ENCODE measurements at places on chromosomes 12 and 14.
A peak's percentile ranks its signal among the peaks of the same experiment; 100 is the strongest.

- no peak for DNase-seq
Measured at GRCh38 chr14:26622611-26623010, 24.8 kb upstream of the NOVA1 start.

GRCh38 chr12:45718306-45718705, 11.2 kb upstream of the ARID2 start:
- no peak for DNase-seq

- DNase-seq = peak; percentile 57
Measured at GRCh38 chr12:122336015-122336946, 70.0 kb upstream of the VPS33A start.

DNA sequence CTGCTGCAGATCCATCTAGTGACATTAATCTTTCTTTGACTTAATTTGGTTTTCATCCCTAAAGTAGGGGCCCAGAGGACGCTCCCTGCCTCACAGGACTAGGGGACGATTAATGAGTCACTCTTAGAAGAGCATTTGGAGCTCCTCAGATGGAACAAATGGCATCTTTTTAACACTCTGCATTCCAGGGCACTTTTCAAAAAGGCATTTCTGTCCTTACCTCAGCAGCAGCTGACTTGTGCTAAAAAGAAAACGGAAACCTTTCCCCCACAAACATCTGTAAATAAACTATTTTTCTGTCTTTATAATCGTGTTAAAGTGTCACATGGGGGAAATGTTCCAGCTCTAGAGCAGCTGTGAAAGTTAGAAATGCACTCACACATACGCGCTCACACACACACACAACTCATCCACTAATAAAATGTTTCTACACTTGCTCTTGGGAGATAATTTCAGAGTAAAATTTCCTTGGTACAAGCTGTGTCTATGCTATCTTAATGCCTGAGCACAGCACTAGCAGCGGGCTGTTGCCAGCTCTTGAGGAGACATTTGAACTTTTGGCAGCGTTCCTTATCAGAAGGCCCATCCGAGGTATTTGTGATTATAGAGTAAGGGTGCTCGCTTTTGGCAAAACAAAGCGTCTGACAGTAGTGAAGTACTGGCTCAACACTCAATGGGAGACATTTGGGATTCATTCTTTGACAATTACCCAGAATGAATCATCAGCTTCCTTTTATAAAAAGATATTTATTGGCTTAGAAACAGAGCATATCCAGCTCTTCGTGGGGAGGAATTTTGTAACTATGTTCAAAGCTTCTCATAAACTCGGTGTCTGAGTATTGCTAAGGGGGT, 141.3 kb downstream of the PLXNC1 start:
- DNase-seq = no peak

DNA sequence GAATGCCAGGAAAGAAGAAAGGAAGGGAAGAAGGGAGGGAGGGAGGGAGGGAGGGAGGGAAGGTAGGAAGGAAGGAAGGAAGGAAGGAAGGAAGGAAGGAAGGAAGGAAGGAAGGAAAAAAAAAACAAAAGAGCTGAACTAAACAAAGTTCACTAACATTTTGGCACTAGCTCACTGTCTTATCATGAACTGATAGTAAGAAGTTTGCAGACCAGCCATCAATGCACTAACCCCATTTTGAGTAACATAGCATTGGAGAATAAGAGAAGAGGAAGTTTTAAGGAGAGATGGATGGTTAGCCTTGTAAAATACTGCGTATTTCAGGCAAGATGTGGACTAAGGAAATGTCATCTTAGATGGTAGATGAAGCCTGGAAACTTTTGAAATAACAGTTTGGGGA, 1136.0 kb downstream of the FLRT2 start:
- no peak for DNase-seq

Measured in stimulated activated CD4-positive, alpha-beta T cell treated with anti-CD3 and anti-CD28 coated beads, Interleukin-4, amount 100 ng/mL, for 24 hours (primary cell).